Naive thymus-derived CD8-positive, alpha-beta T cell (primary cell): ENCODE measurements at places on chromosomes 1 and 21.
A peak's percentile ranks its signal among the peaks of the same experiment; 100 is the strongest.

DNA sequence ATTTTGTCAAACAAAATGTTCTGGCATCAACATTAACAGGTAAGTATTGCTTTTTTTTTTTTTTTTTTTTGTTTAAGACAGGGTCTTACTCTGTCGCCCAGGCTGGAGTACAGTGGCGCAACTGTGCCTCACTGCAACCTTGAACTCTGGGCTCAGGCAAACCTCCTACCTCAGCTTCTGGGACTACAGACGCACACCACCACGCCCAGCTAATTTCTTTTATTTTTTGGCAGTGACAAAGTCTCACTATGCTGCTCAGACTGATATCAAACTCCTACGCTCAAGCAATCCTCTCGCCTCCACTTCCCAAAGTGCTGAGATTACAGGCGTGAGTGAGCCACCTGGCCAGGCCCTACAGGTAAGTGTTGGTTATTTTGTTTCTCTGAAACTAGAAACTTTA, 2.4 kb downstream of the TUT4 start:
- DNase-seq, result no peak

DNA sequence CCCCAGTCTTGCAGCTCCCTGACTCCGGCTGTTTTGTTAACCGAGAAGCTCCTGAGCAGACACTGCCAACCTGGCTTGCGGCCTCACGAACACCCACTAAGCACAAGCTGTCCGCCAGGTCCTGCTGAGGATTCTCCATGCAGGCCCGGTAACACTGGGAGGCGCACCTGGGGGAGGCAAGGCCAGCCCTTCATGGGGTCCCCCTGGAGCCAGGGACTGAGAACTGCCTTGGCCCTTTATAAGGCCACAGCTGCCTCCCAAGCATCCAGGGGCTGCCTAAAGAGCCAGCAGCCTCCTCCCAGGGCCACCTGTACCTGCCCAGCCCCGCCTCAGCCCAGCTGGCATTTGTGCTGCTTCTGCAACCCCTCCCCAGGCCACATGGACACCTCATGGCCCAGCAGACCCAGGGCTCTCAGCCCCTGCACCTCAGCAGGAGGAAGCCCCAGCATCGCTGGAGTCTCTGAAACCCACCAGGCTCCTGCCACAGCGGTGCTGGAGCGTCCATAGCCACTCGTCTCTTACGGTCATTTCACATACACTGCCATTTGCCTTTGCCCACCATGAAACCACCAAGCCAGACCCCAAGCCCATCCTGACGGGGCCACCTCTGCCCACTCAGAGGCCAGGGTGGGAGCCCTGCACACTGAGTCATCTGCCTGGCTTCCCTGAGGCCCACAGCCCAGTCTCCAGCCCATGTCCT, 82.5 kb downstream of the NPHP4 start:
- DNase-seq, result no peak

DNA sequence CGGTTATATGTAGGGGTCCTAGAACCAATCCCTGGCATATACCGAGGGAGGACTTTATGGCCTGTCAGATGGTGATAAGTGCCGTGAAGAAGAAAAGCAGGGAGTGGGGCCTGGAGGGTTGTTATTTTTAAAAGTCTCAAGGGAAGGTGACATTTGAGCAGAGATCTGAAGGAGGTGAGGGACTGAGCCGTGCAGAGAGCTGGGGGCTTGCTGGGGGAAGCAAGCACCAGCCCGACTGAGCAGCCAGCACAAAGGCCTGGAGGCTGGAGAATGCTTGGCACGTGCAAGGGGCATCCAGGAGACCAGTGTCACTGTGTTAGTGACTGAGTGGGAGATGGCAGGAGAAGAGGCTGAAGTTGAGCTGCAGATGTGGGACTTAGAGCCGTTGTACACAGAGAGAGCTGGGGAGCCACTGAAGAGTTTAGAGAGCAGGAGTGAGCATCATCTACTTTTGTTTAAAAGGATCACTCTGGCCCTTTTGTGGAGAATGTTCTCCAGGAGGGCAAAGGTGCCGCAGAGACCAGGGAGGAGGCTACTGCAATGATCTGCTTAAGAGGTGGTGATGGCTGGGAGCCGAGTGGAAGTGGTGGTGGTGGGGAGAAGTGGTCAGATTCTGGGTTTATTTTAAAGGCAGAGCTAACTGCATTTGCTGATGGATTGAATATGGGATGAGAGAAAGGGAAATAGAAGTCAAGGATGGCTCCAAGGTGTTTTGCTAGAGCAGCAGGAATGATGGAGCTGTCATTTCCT, 31.2 kb downstream of the PTPRU start:
- no peak for DNase-seq

- DNase-seq, result no peak
Measured at GRCh38 chr21:45460611-45461368, 55.8 kb downstream of the COL18A1 start.

DNA sequence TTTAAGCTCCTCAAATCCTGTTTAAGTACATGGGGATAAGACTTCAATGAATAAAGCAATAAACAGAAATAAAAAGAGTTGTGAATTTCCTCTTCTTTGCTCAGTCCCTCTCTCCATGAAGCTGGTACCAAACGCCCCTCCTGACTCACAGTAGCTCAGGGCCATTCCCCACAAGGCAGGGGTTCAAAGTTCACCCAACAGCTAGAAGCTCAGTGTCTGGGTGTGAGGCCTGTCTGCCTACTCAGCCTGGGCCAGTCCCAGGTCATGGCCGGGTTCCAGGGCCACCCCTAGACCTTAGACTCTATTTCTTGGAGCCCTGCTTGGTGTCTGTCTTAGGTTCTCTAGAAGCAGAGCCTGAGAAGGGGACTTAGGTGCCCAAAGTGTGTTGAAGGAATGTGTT, 251.5 kb downstream of the GRIK3 start:
- no peak for DNase-seq

- DNase-seq, result no peak
Measured at GRCh38 chr1:185491604-185492003, 174.6 kb upstream of the IVNS1ABP start.

GRCh38 chr1:206643118-206643698, 7.9 kb downstream of the DYRK3 start:
- no peak for DNase-seq

GRCh38 chr1:206117151-206117948, at the start of gene AVPR1B:
AVPR1B (minus strand) TSS chr1:206117388; CDS start chr1:206116890, 498 bp downstream.
- DNase-seq, result no peak

DNA sequence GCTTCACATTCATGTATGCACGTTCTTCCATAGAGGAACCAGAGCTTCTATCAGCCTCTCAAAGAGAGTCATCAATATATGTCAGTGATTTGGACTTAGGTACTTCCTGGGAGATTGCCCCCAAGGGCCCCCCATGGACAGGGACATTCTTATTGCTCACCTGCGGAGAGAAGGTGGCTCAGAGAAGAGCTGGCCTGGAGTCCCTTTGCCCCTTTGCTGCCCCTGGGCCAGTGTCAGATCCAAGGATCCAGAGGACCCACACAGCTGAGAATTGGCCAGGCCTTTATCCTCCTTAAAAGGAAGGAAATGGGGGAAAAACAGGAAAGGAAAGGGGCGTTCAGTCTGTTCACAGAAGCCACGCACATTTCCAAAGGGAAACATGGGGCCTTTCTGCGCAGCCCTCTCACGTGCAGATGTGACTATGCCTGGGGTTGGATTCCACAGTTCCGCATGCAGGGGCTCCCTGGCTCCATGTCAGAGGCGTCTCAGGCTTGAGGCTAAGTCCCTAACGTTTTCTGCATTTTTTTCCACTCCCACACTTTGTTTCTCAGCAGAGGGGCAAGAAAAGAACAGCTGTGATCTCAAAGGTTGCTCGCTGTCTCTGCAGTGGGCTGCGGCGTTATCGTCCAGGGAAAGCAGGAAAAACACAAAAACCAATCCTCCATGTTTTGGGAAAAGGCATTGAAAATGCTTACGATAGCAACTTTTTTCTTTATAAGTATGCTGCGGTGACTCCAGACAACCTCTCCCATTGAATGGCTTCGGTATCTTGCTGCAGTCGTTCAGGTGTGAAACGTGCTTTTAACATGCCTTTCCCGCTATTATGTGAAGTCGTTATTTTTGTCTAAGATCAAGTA, 5.9 kb downstream of the C1orf226 start:
- DNase-seq, result no peak

DNA sequence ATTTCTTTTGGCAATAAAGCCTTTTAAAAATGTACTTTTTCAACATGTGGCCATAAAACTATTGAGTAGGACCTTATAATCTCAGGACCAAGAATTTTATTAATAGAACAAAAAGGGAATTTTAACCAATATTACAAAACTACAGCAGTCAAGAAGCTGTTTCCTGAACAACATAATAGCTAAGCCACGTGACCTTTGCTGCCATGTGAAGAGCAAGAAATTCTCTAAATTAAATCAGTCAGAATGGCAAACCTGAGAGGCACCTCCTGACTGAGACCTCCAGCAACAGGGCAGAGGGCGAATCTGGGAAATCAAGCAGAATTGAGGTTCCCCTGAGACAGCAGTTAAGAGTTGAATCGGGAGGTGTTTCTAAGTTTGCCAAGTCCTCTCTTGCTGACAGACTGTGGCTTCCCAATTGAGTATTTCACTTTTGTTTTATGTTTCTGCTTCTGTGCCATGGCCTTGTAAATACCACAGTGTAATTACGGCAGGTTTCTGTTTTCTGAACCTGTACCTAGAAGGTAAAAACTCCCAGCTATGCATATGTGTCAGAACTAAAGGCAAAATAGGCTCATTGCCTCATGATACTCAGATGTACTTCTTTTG, 358.4 kb downstream of the NTNG1 start:
- no peak for DNase-seq

GRCh38 chr1:244815600-244816099, 19.8 kb upstream of the COX20 start:
- no peak for DNase-seq

DNA sequence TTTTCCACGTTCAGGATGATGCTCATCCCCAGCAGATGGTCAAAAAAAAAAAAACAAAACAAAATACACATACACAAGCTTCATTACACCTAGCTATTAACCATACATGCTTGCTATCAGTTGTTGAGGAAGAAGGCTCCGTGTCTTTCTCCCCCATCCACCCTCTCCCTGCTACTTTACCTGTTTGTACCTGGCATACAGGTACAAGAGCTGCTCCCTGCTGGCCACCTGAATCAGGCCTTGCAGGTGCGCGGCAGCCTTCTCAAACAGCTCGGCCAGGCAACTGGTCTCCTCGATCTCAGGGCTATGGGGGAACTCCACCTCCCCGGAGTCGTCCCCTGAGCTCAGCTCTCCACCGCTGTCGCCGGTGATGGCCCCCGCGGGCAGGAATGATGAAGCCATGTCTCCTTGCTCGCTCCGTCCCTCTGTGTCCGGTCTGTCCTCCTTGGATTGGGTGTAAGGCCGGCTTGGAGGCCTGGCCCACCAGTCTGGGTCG, 464 bp downstream of the ACBD6 start:
- peak; percentile 72 for DNase-seq

DNA sequence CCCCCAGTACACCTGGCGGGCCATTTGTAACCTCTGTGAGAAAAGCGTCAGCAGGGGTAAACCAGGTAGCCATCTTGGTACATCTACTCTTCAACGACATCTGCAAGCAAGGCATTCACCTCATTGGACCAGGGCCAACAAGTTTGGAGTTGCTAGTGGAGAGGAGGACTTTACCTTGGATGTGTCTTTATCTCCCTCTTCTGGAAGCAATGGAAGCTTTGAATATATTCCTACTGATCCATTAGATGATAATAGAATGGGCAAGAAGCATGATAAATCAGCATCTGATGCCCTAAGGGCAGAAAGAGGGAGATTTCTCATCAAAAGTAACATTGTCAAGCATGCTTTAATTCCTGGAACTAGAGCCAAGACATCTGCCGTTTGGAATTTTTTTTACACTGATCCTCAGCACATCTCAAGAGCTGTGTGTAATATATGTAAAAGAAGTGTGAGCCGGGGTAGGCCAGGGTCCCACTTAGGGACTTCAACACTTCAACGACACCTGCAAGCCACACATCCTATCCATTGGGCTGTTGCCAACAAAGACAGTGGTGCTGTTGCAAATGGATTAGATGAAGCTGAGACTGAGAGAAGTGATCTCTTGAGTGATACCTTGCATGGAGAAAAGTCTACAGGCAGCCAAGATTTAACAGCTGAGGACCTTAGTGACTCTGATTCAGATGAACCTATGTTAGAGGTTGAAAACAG, 2.7 kb downstream of the ZBED6 start:
- DNase-seq, result no peak

DNA sequence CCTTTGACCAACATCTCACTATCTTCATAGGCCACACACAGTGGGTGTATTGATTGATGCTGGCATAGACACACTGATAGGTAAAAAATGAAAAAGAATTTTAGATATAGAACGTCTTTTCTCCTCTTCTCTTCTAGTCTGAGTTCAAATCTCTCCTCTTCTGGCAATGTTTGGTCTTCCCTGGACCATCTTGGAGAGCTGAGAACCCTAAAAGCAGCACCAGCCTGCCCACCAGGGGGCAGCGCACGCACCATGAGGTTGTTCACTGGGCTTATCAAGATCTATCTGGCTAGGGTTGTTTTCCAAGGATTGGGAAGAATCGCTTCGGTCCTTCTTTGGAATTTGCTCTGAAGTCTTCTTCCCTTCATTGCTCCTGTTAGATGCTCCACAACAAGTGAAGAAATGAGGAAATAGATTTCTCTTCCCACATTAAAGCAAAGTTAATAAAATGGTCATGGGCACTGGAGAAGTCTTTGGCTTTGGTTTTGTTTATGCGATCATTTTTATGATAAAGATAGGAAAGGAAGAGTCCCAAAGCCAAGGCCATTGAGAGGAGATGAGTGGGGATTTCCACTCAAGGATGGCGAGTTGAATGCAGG, 104.0 kb upstream of the OLIG2 start:
- no peak for DNase-seq

DNA sequence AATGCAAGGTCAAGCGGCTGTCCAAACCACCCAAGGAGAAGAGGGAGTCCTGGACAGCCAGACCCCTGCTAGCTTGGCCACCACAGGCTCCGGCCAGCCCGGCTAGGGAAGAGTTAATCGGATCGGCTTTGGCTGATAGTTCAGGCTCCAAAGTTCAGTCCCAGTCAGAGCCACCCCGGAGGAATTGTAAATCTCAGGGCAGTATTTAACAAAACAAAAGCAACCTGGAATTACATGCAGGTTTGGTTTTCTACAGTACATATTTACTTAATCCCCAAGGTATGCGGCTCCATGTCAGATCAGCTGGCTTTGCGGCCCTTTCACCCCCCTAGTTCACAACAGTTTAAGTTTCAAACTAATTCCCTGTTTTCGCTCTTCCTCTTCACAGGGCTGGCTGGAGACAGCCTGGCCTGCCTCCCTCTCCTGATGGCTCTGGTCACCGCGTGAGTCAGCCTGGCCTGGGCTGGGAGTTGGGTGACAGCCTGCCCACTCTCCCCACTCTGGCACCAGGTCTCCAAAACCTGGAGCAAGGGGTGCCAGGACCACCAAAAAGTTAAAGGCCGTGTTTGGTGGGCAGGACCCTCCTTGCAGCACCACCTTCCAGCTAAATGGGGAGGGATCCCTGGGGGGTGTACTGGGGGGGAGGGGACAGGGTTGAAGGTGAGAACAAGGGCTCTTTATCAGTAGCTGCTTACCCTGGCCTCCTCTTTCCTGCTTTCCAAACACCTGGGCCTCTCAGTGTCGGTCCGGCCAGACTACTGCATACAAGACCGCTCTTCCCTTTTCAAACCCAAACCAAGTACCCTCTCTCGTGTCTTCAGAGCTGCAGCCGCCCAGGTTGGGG, 1.9 kb downstream of the DHRS3 start:
- DNase-seq, result no peak

GRCh38 chr1:229288516-229288915, 17.6 kb downstream of the RAB4A start:
- DNase-seq, result no peak

- no peak for DNase-seq
Measured at GRCh38 chr1:111219557-111220286, 7.8 kb upstream of the CHI3L2 start.

- DNase-seq, result no peak
Measured at GRCh38 chr1:43973981-43974442, 748 bp upstream of the ATP6V0B start.

GRCh38 chr1:16342331-16343062, 9.8 kb downstream of the FBXO42 start:
- no peak for DNase-seq

GRCh38 chr1:205270764-205271163, 43.0 kb downstream of the TMCC2 start:
- no peak for DNase-seq
